ENCODE measurements at places on chromosomes 3 and 15.
A peak's percentile ranks its signal among the peaks of the same experiment; 100 is the strongest.

DNA sequence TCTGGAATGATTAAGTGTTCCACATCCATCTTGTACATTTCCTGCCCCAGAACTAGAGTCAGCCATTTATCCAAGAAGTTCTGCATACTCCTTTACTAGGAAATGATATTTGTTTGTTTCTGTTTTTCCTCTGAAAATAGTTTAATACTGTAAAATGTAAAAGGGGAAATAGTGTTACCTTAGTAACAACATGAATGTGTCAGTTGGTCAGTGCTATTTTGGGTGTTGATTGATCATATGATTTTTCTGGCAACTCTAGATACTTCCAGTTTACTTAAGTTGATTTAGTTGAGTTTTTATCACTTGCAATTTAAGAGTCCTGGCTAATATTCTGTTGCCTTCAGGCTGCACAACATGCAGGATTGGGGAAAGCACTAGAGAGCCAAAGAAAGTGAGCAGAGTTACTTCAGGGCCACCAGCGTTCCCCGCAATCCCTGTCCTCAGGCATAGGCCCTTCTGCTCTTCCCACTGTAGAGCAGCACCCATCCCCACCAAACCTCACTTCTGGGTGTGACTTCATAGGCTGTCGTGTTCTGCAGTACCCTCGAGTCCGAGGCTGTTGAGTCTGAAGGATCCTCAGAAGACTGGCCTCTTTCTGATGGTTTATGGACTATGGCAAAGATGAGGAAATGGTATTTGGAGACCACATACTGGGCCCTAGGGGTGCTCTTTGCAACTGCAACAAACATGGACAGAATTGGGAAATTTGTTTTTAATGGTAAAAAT is 69.0 kb downstream of the CHD2 start:
- DNase-seq: peak; percentile 25

DNA sequence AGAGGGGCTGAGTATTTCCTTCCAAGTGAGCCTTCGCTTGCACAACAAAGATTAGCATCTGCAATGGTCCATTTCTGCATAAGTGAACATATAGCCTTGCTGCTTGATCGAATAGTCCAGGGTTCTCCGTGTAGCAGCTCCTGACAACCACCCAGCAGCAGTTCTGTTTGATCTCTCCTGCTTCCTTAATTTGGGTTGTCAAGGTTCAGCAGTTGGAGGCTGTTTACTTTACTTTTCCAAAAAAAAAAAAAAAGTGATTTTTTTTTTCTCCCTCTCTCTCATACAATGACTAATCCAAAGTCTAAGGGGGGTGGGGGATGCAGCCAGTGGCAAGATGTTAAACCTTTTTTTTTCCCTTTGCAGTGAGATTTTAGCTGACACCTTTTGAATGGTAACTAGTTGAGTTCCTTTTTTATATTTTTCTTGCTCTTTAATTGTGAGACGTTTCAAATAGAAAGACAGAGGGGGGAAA is 3.6 kb downstream of the FOXP1 start:
- DNase-seq: peak; percentile 57

DNA sequence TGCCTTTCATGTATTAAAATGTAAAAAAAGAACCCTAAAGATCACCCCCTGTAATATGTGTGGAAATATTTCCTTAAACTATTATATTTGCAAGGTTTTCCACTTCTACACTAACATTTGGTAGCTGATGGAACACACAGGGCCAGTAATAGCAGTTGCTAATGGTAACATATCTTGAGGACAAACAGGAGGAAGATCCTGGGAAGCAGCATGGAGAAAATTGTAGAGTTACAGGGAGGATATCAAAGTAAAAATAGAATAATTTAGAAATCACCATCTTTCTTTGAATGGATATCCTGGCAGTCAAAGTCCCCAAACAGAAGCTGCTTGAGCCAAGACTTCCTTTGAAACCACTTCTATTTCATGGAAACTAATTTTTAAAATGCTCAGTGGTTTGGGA is 29.5 kb upstream of the OSTN start:
- no peak for DNase-seq

GRCh38 chr15:89184357-89184756 is 37.0 kb downstream of the RLBP1 start:
- DNase-seq: no peak

- DNase-seq: peak; percentile 53
Measured at GRCh38 chr15:48800811-48801455, 9.9 kb downstream of the CEP152 start.

GRCh38 chr3:123313889-123314288 is 112.1 kb downstream of the SEC22A start:
- no peak for DNase-seq

GRCh38 chr15:90343302-90343790 is 8.7 kb upstream of the ZNF774 start:
- peak; percentile 25 for DNase-seq

DNA sequence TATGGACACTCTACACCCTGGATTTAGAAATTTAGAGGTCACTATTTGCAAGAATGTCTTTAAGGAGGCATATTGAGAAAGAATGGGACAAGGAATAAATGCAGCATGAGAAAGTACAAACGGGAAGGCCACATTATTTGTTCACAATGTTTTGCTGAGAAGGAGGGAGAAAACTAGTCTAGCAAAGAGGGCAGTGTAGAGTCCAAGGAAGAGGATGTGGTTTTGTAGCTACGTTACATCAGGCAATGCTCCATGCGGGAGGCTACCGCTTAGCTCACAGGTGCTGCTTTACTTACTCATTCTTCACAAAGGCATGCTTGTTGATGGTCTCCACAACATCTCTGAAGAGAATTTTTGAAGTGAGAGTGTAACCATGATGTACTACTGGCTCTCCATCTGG is 191.1 kb downstream of the PLCH1 start:
- no peak for DNase-seq

DNA sequence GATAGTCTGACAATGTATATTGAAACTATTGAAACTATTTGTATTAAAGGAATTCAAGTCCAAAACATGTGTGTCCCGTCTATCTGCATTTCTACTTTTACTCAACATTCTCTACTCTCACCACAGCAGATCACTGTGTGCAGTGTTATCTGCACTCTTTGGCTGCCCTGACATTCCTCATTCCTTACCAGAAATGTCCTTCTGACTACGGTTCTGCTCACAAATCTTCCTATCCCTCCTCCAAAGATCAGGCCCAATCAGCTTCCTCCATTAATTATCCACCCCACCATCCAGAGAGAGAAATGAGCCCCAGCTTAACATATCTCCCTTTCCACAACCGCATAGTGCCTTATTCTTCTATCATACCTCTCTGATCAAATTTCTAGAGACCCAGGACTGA is 94.7 kb downstream of the TBL1XR1 start:
- no peak for DNase-seq

DNA sequence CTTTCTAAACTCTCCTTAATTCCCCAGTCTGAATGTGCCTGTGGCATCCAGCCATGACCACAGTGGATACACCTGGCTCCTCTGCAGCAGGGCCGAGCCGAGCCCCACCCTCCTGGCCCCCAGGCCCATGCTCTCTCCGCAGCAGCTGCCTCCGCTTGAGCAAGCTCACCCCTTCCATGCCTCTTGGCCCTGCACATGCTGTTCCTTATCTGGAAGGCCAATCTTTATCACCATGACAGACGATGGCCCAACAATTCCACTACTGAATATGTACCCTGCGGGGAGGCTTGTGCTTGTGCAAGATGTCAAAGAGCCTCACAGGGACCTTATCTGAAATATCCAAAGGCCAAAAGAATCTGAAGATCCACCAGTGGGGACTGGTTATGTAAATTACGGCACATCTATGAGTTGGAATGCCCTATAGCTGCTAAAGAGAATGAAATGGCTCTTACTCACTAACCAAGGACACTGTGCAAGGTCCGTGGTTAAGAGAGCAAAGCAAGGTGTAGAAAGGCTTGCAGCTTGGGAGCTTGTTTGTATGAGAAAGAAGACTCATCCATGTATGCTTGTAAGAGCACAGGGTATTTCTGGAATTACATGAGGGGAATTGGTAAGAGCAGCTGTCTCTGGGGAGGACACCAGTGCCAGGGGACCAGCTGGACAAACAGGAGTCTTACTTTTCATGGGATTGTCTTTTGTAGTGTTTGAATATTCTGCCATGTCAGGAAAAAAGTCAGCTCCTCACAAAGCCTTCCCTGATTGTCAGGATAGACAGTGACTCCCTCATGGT is 55.2 kb downstream of the WNT7A start:
- peak; percentile 27 for DNase-seq
